ENCODE measurements at places on chromosomes 1 and 21.

- no peak for DNase-seq
Observed at GRCh38 chr1:198622001-198622400, 16.8 kb upstream of the PTPRC start.

- DNase-seq, result no peak
Observed at GRCh38 chr1:41695118-41695745, 210.7 kb upstream of the EDN2 start.

DNA sequence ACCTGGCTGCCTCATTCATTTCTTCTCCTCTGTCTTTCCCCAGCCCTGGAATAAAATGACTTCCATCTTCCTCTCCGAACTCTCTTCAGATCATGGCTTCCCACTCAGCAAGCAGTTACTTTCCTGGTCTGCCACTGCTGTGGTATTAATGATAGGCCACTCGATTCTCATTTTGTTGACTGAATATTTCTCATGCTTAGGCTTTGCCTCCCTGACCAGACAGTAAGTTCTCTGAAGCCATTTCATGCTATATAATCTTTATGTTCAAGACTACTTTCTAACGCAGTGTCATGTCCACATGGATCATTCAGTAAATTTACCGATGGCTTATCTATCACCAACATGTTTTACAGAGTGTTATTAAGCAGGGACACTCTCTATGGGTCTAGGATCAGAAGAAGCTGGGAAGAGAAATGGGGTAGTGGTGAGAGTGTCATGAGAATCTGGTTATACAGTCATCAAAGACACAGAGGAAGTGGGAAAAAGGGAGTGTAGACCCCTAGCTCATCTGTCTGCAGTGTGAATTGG, 20.6 kb downstream of the RUNX1 start:
- no peak for DNase-seq

GRCh38 chr1:60229821-60230220, 156.3 kb upstream of the C1orf87 start:
- DNase-seq, result no peak

GRCh38 chr1:192376374-192376773, 59.6 kb downstream of the RGS21 start:
- no peak for DNase-seq

DNA sequence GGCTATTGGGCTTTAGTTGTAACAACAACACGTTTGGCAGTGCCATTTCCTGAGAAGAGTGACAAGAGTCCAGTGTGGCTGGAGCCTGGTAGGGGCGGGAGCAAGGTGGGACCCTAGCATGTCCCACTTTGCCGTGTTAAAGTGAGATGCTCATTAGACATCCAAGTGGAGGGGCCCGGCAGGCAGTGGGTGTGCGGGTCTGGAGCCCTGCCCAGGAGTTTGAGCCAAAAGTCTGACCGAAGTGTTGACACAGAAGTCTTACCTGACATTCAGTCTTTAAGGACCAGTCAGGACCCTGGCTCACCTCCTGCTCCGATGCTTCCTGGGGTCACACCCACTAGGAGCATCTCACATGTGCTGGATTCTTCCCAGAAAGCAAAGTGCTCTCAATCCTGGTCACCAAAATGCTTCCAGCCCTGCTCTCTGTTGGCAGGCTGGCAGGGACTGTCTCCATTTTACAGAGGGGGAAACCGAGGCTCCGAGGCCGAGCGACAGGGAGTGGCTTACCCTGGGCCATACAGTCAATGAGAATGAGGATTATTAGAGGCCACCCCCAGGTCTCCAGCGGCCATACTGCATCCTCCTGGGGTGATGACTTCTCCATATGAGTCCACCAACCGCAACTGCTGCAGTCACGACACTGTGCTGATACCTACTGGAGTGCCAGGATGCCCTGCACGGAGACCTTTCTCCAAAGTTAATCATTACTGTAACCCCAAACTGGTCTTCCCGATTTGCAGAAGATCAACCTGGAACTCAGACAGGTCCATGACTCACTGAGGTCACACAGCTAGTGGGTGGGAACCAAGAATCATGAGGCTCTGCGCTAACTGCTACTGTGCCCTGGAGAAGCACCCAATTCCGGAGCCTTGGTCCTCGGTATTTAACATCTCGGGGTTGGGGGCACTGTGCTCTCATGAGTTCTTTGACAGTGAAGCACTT, 112.7 kb downstream of the PRDM2 start:
- DNase-seq, result no peak

GRCh38 chr1:78004719-78005447, at the start of gene DNAJB4:
DNAJB4 (plus strand) TSS chr1:78004939; CDS start chr1:78005111, 172 bp downstream.
- DNase-seq, result no peak

- DNase-seq, result no peak
Observed at GRCh38 chr1:8409606-8410005, 91.7 kb downstream of the SLC45A1 start.

DNA sequence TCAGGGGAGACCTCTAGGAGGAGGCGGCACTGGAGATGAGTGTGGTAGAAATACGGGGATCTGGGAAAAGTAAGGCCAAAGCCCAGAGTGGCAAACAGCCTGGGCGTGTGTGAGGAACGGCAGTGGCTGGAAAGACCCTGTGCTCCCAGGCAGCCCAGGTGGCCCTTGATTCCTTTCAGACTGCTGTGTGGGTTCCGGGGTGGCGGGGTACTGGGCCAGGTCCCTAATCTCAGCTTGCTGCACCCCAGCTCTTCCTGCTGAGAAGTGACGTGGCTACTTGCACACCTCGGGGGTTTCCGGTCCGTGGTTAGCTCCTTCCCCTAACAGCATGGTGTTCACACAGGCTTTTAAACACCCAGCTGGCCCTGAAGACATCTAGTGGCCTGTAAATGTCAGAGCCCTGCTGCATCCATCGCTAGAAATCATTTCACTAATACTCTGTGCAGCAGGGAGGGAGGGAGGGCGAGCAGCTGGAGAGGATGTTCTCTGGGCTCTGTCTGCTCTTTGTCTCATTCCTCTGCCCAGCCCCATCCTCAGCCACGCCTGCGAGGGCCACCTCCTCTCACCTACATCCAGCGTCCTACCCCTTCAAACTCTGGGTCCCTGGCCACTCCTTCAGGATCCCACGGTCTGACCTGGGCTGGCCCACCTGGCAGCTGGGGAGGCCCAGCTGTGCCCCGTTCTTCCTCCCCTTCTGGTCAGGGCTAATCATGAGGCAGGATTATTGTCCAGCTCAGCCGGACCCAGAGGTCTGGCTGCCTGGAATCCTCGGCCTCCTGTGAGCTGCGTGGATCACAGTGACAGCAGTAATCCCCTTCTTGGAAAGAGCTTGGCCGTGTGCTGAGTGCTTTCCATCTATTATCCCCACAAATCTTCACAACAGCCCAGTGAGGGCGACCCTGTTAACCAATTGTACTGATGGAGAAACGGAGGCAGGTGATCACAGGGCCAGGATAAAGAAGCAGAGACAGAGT, 7.2 kb downstream of the ZDHHC18 start:
- DNase-seq, result peak; percentile 66

DNA sequence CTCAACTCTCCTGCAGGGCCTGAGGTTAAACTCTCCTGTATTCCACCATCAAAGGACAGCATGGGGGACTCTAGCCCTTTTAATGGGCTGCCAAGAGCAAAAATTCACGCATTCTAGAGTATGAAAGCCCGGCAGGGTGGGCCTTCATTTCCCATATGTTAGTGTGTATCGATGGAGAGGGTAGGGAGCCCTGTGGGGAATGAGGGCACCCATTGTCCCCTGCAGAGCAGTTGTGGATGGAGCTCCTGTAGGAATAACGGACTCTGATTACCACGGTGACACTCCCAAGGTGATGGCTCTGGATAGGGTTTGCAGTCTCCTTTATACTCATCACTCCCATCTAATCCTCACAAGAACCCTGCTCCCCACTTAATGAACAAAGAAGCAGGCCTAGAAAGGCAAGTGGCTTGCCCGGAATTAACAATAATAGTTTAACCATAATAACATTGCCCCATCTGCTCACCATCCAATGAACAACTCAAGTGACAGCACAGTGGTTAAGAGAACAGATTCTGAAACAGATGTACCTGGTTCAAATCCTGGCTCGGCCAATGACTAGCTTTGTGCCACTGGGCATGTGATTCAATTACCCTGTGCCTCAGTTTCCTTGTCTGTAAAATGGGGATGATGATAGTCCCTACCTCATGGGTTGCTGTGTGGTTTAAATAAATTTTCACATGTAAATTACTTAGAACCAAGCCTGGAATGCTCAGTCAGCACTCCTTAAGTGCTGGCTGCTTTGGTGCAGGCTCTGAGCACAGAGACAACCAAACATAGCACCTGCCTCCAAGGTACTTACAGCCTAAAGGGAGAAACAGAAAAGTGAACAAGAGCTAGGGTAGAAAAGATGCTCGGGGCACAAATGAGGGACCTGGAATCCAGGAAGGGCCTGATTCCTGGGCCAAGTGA, 29.0 kb downstream of the HIVEP3 start:
- DNase-seq, result no peak

DNA sequence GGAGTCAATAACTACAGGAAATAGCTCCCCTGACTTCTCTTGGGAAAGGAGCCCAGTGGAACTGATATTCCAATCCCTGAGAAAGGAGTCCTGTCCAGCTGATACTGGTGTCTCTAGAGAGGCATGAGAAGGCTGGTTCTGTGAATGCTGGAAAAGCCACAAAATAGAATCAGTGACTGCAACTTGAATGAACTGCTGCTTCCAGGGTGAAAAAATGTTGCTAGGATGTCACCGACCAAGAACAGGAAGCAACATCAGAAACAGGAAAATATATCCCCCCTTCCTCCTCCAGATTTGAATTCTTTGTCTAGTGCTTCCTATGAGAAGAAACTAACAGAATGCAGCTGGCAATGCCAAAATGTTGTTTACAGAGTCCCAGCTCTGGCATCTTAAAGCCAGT, 269.3 kb upstream of the LYPLAL1 start:
- DNase-seq, result no peak

- no peak for DNase-seq
Observed at GRCh38 chr21:21175798-21176334, 177.7 kb downstream of the NCAM2 start.

DNA sequence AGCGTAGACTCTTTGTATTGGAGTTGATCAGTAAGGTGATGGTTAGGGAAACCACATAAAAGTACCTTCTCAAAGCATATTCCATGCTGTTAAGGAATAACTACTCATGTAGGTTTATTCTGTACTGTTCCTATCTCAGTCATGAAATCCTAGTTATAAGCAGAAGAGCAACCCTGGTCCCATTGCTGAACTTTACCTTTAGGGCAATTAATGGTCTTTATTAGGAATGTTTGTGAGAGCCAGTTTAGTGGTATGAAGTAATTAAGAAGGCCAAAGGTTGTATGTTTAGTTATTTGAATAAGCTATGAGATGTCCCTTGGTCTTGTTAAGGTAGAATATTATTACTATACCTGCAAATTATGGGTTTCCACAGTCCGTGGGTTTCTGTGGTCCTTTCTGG, 44.0 kb downstream of the ACP6 start:
- no peak for DNase-seq

DNA sequence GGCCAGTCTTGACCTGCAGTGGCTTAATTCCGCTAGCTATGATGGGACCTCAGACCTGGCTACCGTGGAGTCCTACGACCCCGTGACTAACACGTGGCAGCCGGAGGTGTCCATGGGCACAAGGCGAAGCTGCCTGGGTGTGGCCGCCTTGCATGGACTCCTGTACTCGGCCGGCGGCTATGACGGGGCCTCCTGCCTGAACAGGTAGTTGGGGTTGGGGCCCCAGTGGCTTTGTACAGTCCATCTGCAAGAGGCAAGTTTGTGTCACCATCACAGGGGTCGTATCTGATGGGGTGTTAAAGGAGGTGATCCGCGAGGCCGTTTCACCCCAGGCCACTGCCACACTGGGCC, 2.9 kb downstream of the KLHL17 start:
- no peak for DNase-seq

DNA sequence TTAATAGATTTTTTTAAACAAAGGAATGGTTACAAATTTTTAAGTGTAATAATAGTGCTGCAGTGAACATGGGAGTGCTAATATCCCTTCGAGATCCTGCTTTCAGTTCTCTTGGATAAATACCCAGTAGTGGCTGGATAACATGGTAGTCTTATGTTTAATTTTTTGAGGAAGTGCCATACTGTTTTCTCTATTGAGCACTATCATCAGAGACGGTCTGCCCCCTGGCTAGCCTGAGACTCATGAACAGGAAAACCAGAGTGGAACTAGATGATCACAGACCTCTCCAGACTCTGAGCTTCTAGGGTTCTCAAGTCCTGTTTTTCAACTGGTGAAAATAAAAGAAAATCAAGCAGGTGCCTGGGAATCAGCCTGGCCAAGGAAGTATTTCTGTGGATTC, 97.3 kb upstream of the MARK1 start:
- DNase-seq, result no peak

DNA sequence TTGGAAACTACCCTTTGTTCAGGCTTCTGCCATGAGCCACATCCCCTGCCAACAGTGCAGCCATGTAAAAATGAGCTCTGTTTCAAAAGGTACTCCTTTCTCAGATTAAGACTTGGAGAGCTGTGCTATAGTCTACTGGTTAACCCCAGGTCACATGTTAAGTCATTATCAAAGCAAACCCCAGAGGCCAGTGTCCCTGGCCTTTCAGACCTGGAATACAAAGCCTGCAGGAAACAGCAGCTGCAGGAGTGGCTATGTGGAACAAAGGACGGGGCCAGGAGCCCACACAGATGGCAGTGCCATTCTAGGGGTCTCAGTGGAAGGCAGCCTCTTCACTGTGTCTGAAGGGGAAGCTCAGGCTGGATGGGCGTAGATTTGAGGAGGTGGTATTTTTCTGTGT, 6.7 kb downstream of the ZNF496 start:
- no peak for DNase-seq

DNA sequence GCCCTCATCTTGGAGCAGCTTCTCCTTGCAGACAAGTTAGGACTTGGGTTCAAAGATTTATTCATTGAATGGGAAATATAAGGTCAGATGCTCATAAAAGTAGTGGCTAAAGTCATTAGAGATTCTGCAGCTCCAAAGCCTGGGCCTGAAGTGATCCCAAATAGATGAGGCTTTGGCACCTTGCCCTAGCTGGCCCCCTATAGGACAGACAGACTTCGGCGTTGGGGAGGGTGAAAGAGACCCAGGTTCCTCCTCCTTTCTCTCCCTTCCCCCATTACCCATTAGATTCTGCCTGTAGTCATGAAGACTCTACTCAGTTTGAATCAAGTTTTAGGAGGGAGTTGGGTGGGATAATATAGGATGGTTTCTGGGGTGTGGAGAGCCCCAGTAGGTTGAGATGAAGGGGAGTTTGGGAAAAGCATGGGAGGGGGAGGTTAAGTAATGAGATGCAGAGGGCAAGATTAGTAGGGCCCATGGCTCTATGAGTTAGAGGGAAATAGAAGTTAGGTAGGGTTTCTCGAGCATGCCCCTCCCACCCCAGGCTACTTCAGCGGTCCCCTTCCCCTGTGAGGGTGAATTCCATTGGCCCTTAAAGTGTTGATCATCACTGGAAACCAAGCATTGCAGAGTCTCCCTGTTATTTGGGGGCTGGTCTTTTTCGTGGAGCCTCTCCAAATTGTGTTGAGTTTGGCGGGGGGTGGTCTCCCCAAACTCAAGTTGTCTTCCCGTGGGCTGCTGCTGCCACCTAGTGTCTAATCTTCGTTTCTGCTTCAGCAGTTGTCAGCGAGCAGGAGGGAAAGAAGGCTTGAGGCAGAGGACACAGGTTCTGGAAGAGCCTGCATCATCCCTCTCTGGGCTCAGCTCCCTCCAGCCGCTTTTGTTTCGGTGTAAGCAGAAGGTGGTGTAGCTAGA, 2.1 kb upstream of the AHDC1 start:
- DNase-seq, result peak; percentile 37

All from stimulated activated CD4-positive, alpha-beta T cell treated with anti-CD3 and anti-CD28 coated beads, TNF-alpha, amount 100 ng/mL, for 4 hours (primary cell).